ENCODE measurements at places on chromosomes 2 and 18.

- DNase-seq: no peak
These were observed 47.2 kb downstream of the BOLA3 start for GRCh38 chr2:74100254-74101216.

GRCh38 chr2:216604458-216604857 lies 28.8 kb upstream of the IGFBP2 start:
- no peak for DNase-seq

DNA sequence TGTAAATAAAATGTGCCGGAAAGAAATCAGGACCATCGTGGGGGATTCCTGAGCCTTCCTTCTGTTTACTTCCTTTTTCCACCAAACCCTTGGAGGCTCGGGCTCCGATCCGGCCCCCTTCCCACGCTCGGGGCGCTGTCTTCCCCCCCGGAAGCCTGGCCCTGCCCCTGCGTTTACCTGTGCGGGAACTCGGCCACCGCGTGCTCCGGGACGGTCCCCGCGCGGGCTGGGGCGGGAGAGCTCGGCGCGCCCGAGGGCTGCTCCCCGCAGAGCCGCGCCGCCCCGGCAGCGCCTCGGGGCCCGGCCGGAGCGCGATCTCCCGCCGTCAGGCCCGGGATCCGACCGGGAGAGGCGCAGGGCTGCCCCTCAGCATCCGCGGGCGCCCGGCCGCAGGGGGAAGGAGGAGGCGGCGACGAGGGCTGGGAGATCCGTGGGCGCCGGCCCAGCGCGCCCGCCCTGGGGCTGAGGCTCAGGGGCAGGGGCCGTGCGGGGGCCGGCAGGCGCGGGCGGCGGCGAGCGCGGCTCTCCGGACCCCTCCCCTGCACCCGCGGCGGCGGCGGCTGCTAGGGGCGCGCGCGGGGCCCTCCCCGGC lies 435 bp downstream of the ADCY3 start:
- no peak for DNase-seq

- no peak for DNase-seq
These were observed 22.5 kb upstream of the SPAG16 start for GRCh38 chr2:213261715-213262114.

DNA sequence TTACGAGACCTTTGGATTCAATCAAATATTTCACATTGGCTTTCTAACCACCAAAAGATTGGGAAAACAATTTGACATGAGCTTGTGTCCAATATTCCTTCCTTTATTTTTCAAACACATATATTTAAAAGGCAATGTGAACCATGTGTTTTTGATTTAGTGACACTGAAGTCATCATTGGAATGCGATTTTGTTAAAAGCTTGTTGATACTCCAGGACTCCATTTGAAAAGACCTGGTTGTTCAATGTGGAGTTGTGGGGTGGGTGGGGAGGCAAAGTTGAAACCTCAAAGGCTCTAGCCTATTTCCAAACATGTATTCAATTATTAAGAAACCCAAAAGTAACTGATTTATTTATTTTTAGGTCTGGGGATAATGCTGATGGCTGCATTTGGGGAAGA lies 114.1 kb upstream of the TRIB2 start:
- no peak for DNase-seq

- DNase-seq: no peak
These were observed 11.9 kb upstream of the TMEM182 start for GRCh38 chr2:102749938-102750337.

GRCh38 chr2:174682007-174682577 lies 82.2 kb downstream of the CHRNA1 start:
- DNase-seq: no peak

DNA sequence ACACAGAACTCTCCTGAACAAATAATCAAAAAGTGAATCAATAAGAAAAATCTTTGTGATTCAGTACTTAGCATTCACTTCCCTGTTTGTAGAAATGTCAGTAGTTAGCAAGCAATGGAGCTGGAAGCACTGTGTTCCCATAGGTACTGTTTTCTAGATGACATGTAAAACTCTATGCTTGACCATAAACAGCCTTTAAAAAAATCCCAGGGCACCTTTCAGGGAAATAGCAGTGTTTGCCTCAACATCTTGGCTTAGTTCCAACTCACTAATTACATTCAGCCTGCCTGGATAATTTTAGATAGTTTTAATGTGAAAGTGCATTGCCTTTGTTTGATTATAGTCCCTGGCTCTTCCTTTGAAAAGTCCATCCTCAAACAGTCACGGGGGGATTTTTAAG lies 721.8 kb downstream of the ERBB4 start:
- DNase-seq: no peak

DNA sequence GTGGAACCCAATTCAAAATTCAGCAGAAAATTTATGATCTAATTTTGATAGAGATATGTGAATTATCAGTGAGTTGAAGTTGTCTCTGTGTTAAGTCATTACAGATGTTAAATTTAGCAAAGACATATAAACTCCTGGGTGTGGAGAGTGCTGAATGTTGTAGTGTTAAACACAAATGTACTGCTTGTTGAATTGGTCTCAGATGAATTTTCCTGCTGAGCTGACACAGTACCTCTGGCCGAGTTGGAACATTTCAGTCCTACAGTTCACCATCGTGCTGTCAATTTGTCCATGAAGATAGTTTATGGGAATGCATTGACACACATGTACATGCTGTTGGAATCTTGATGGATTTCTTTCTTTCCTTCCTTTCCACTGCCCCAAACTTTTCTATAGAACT lies 255.9 kb downstream of the PLCL1 start:
- no peak for DNase-seq

DNA sequence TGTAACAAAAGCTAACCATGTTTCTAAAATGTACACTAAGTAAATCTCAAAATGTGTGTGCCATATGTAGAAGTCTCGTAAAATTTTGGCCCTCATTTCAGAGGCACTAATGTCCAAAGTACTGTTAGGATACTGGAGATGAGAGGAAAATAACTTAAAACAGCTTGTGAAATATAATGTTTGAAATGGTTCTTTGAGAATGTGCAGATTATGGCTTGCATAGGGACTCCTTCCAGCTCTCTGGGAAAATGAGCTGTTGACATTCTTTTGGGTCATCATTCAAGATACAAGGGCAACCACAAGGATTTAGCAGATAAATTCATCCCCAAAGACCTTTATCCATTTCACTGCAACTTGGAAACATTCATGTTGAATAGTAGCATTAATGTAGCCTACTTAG lies 38.1 kb upstream of the OTX1 start:
- DNase-seq: no peak

DNA sequence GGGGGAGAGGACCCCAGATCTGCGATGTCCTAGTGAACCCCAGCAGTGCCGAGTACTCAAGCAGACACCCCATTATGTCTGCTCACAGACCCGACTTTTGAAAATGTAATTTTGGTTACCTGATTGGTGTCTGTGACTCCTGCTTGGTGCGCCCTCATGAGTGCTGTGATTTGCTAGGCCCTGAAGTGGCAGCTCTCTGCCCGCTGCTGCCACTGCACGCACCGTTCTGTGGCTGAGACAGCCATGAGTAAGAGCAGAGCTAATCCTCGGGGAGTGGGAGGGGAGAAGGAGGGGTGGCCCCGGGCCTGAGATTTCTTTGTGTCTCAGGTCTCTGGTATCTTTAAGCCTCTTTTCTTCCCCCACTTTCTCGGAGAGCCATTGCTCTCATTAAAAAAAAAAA lies 18.2 kb downstream of the FHOD3 start:
- DNase-seq: no peak

- no peak for DNase-seq
These were observed 10.3 kb upstream of the NT5C1B start for GRCh38 chr2:18599509-18600254.

- no peak for DNase-seq
These were observed 112.5 kb upstream of the AGAP1 start for GRCh38 chr2:235381261-235381912.

DNA sequence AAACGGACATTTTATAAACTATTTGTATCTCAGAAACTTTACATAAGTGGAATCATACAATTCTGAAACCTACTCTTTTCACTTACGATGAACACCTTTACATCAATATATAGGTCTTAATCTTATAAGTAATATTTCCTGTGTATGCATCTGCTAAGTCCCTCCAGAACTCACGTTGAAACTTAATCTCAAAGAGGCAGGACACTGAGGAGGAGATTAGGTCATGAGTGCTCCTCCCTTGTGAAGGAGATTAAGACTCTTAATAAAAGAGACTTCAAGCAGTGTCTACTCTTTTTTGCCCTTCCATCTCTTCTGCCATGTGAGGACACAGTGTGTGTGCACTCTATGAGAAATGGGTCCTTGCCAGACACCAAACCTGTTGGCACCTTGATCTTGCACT lies 94.7 kb upstream of the CDKL4 start:
- DNase-seq: no peak

GRCh38 chr2:190043441-190043840 lies 19.1 kb downstream of the MSTN start:
- DNase-seq: no peak

- no peak for DNase-seq
These were observed 125.0 kb downstream of the ETAA1 start for GRCh38 chr2:67522148-67522547.

- DNase-seq: no peak
These were observed 12.8 kb upstream of the TCF7L1 start for GRCh38 chr2:85120363-85120762.

DNA sequence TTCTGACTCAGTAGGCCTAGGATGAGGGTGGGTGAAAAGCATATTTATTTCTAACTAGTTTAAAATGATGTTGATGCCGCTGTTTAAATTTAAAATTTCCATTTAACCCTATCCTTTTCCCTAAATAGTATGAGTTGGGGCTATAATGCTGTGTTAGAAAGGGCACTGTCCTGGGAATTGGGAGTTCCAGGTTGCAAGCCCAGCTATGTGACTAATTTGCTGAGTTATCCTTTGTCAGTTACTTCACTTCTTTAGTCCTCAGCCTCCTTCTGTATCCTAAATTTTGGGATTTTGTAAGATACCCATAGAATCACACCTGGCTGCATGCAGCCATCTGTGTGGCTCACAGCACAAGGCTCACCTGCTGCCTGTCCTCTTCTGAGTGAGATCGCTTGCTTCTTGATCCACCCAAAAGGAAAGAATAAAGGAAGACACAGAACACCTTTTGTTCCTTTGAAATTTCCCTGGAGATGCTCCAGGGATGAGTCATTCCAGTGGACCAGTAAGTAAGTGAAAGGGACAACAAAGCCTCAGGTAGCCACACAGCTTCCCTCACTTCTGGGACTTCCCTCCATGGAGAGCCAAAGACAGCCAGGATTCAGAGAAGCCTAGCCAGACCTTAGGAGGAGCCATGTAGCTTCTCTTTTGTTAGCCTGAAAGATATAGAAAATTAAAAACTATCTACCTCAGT lies 97.2 kb downstream of the DTNA start:
- no peak for DNase-seq

DNA sequence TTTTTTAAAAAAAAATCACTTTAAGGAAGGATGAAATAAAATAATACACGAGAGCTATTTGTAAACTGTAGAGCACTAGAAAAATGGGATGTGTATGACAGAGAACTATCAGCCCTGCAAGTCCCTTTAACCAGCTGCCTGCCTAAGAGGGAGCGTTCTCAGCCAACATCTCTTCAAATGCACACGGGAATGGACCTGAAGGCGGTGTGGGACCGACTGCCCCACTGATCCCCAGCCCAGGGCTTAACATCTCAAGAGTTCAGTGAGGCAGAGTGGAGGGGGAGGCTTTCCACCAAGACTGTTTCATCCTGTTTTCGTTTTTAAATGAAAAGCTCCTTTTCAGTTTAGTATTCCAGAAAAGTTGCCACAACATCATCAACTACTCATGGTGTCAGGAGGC lies 2.2 kb downstream of the INPP4A start:
- DNase-seq: no peak

DNA sequence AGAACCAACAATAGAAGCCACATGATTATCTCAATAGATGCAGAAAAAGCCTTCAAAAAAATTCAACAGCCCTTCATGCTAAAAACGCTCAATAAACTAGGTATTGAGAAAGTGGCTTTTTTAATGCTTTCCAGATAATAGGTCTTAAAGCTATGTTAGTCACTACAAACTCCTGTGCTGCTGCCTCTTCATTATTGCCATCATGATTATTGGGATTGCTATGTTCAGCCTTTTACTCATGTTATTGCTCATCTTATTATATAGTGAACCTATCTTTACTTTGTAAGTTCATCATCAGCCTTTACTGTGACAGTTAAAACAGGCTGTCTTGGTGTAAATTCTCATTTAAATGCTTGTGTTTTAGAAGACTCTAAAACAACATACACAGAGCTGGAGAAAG lies 1557.2 kb upstream of the ZEB2 start:
- no peak for DNase-seq

- no peak for DNase-seq
These were observed 147.8 kb downstream of the EXOC6B start for GRCh38 chr2:72678024-72678423.

DNA sequence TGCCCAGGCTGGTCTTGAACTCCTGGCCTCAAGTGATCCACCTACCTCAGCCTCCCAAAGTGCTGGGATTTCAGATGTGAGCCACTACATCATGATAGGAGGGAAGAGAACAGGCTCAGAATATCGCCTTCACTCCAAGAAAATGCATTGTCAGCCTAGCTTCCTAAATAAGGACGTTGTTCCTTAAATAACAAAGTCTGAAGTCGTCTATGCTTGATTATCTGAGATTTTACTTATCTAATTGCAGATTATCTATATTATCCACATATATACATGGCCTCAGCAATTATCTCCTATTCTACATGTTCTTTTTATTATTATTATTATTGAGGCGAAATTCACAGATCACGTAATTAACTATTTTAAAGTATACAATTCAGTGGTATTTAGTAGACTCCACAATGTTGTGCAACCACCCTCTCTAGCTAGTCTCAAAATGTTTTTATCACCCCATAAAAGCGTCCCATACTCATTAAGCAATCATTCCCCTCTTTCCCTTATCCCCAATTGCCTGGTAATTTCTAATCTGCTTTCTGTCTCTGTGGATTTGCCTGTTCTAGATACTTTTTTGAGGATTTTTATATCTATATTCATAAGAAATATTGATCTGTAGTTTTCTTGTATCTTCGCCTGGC lies 95.1 kb upstream of the RFX8 start:
- no peak for DNase-seq

GRCh38 chr2:60972889-60973656 lies 44.4 kb upstream of the PEX13 start:
- DNase-seq: no peak

DNA sequence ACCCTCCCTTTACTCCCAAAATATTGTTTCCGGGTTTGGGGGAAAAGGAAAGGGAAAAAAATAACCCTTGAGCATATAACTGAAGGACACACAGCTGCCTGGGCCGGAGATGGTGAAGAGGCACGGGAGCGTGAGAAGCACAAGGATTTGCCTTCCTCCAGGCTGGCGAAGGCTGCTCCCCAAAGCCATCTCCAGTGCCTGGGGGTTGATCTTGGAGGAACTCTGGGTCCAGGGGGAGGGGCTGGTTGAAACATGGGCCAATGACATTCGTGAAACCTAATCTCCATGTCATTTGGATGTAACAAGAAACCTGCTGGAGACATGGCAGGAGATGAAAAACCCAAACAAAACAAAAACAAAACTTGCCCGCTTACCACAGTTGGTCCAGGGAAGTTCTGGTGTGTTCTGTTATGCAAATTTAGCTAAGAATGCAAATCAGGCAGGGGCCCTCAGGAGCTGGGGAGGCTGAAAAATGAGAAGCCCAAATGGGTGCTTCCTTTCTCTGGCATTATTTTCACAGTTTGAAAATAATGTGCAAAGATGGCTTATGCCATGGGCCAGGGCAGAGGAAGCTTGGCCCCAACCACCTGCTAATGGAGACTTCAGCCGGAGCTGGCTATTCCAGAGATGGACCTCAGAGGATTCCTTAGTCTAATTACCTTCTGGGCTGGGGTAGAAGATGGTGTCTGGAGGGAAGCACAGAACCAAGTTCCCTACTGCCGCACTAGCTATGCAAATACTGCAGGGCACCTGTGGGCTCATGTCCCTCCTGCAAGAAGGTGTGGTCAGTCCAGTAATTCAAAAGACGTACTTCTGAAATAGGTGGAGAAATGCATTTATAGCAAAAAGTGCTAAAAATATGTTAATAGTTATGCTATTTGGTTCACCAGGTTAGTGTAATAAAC lies 180.9 kb downstream of the BCL2 start:
- no peak for DNase-seq

All from left lobe of liver (tissue), 2 donors.